Stimulated activated CD8-positive, alpha-beta memory T cell treated with anti-CD3 and anti-CD28 coated beads, Interleukin-2, amount 100 ng/mL, for 48 hours (primary cell): ENCODE measurements at places on chromosomes 3 and 15.

- no peak for DNase-seq
Measured at GRCh38 chr15:58517252-58517681, 85.5 kb downstream of the LIPC start.

GRCh38 chr15:42020713-42021273 lies at the start of gene PLA2G4E:
Gene PLA2G4E, minus strand, starts transcription at chr15:42021042. Its CDS starts 12 bp downstream, at chr15:42021030.
- DNase-seq = no peak

GRCh38 chr3:157573281-157573680 lies 70.1 kb upstream of the VEPH1 start:
- no peak for DNase-seq

GRCh38 chr3:15171096-15171495 lies 35.0 kb upstream of the CAPN7 start:
- DNase-seq = no peak

DNA sequence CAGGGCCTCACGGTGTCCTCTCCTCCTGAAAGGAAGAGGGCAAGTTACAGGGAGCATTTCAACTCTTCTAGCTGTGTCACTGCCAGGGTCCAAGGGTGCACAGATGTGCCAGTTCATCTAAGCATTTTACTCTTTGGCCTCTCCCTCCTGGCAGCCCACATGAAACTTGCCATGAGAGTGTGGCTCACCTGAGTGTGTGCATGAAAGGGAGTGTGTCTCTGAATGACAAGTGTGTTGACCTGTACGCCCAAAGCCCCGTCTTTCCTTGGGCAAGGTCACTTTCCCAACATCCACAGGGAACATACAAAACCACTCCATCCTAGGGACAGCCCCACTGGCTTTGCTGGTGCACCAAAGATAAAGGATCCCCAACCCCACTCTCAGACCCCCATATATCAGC lies 280.0 kb downstream of the NTRK3 start:
- DNase-seq = no peak

- no peak for DNase-seq
Measured at GRCh38 chr3:14788644-14789043, 30.1 kb upstream of the FGD5 start.

DNA sequence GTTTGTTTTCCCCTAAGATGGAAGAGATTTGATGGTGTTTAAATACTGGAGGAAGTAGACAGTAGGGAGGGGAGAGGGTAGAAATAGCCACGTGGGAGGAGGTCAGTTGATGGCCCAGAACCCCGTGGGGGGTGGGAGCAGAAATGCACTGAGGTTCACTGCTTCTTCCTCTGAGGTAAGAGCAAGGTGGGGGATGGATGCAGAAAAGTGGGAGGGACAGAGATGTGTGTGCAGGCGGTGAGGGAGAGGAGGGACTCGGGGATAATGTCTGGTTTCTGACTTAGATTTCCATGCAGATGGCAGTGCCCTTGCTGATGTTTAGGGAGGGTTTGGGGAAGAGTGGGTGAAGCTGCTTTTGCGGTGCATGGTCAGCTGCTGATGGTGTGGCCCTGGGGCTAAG lies 102.9 kb downstream of the ARNT2 start:
- DNase-seq = no peak

GRCh38 chr3:17322106-17322793 lies 420.2 kb downstream of the TBC1D5 start:
- no peak for DNase-seq

- no peak for DNase-seq
Measured at GRCh38 chr15:39199076-39199475, 381.8 kb upstream of the THBS1 start.

- DNase-seq = no peak
Measured at GRCh38 chr3:16199769-16200168, 25.3 kb downstream of the GALNT15 start.

DNA sequence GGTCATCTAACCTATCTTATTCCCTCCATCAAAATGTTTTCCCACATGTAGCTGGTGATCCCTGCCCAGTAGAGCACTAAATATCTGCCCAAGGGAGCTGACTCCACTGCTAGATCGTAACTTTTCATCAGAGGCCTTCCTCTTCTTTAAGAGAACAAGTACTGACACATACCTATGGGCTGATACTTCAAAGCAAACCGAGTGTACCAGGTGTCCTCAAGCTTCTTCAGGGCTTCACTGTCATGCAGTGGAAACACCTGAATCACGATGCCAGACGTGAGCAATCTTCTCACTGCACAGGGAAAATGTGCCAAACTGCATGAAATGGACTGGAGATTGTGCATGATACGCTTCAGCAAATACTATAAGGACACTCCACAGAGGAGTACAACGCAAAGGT lies 41.6 kb downstream of the ANO10 start:
- DNase-seq = no peak

DNA sequence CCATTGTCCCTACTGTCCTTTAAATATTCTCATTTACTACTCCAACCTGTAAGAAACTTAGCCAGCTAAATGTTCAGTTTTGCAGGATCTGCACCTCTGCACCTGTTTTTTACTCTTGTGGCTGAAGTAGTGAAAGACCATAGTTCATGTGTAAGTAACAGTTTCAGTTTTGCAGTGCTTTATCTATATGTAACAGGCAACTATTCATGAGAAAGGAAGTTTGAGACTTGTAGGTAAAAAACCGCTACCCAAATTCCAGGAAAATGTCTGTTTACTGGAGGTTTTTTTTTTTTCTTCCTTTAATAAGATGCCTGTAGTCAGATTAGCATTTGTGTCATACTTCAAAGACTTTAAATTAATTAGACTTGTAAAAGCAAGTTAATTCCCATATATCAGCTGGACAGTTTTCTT lies 25.4 kb upstream of the MBNL1 start:
- no peak for DNase-seq

DNA sequence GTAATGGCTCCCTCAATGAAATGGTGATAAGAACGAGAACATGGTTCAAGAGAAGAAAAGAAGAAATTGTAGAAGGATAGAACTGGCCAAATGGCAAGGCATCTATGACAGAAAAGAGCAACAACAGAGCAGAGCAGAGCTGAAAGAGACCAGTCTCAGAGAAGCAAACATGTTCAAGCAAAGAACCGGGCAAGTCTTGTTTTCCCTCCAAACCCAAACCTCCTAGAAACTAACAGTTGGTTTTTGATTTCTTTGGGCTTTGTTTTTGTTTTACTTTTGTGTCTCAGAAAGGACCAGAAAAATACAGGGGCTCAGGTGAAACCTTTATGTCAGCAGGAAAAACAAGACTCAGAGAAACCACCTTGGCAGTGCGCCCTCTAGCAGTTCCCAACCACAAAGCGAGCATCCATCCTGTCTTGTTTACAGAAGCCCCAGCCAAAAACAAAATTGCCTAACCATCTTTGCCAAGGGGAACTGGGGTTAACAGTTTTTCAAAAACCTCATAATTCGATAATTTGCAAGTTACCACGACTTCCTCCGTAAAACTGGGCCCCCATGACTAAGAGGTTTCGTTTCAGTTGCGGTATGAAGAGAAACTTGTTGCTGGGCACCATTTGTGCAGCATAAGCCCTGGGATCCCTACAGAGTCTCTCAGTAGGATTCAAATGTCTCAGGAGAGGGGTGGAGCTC lies 159.2 kb upstream of the SLC24A5 start:
- DNase-seq = no peak

DNA sequence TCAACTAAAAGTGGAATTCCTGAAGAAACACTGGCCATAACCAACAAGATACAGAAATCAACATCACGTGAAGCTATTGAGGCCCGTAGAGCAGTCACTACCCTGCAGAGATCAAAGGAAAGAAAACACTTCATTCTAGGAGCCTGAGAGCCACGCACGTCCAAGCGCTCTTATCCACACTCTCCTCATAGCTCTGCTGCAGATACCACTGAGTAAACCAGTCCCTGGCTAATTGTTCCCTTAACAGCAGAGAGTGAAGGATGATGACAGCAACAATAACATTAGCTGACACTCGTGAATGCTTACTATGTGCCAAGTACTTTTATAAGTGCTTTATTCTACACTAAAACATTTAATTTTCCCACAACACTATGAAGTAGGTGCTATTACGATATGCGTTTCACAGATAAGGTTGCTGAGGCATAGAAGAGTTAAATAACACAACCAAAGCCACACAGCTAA lies 271.0 kb upstream of the GADL1 start:
- DNase-seq = no peak

DNA sequence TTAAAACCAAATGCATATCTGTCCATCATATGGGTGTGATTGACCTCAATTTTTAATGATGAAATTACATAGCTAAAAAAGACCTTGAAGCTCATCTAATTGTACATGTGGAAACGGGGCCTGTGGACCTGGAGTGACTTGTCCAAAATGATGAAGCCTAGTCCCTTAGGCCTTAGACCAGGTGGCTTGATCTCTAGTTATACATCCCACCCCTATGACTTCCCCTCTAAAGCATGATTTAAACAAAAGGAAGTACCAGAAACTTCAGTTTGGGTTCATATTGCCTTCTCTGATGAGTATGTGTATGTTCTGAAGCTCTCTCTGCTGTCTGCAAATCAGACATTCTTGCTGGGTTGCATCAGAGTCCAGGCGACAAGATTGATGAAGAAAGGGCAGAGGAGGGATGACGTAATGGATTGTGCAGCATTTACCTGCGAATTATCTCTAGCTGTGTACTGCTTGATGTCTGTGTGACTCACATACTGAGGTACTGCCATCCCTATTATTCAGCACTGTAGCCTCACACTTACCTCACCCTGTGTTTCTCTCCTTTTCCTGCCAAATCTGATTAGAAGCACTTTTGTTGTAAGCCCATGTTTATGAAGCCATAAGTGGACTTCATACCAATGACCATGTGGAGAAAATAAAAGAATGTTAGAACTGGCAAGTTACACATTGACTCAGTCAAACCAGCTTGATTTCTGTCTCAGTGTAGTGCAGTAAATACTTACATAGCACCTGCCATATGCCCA lies 111.5 kb downstream of the FILIP1L start:
- no peak for DNase-seq

- no peak for DNase-seq
Measured at GRCh38 chr15:31497838-31498237, 171.2 kb downstream of the KLF13 start.

- no peak for DNase-seq
Measured at GRCh38 chr15:27601239-27601960, 497.7 kb downstream of the OCA2 start.

GRCh38 chr15:66038387-66039116 lies 169.3 kb downstream of the RAB11A start:
- DNase-seq = no peak

DNA sequence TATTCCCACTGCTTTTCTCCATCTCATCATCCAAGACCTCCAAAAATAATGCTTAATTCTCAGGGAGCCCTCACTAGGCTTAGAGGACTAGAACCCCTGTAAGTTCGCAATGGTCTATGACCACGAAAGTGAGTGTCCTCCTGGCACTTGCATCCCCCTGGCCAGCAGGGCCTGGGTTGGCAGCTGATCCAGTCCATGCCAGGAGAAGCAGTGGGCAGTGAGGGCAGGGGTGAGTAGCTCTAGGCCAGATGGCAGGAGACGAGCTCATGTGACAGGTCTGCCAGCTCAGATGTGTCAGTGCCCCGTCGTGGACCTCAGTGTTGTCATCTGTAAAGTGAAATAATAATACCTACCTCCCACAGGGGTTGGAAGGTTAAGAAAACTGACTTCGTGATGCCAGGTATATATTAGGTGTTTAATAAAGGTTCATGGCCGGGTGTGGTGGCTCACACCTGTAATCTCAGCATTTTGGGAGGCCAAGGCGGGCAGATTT lies 11.1 kb downstream of the GP5 start:
- no peak for DNase-seq

DNA sequence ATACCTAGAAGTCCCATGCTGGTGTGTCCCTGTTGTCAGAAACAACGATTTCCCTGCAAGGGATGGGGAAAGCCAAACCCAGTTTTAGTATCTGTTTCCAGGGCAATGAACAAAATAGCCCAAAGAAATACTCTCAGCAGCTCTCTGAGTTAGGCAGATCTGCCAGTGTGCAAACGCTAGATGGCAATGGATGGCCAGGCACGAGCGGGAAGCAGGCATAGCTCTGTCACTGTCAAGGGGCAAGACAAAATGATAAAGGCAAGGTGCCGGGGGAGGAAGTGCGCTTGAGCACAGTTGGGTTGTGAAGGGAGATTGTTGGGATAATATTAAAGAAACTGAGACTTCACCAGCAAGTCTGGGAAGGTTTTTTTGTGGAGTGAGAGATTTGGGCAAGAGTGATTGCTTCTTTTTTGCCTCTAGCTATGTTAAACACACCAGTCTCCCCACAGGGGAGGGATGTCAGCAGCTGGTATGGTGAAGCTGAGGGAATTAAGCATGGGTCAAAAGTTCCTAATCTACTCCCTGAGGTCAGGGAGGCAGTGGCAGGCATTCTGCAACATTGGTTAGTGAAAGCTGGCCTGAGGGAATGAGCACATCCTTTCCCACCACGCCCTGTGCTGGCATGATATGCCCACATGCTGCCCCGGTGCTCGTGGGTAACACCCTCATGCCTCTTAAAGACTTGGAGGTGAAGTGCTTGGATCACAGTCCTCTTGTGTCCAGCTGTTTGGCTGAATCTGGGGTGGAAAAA lies 117.5 kb downstream of the PDCD6IP start:
- no peak for DNase-seq
